Suppressor macrophage treated with lipopolysaccharide for 1 hour (primary cell): ENCODE measurements at places on chromosomes 3 and 15.

DNA sequence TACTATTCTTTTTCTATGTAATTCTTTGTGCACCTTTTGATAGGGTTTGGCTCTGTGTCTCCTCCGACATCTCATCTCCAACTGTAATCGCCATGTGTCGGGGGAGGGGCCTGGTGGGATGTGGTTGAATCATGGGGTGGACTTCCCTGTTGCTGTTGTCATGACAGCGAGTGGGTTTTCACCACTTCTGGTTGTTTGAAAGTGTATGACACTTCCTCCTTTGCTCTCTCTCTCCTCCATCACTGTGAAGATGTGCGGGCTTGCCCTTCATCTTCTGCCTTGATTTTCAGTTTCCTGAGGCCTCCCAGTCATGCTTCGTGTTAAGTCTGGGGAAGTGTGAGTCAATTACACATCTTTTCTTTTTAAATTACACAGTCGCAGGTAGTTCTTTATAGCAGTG, 225.8 kb upstream of the DPPA4 start:
- DNase-seq: peak; percentile 21

GRCh38 chr15:62291262-62291661, 126.2 kb upstream of the C2CD4B start:
- no peak for DNase-seq

- DNase-seq: no peak
These were observed 11.2 kb upstream of the ACTL6A start for GRCh38 chr3:179551349-179552105.

DNA sequence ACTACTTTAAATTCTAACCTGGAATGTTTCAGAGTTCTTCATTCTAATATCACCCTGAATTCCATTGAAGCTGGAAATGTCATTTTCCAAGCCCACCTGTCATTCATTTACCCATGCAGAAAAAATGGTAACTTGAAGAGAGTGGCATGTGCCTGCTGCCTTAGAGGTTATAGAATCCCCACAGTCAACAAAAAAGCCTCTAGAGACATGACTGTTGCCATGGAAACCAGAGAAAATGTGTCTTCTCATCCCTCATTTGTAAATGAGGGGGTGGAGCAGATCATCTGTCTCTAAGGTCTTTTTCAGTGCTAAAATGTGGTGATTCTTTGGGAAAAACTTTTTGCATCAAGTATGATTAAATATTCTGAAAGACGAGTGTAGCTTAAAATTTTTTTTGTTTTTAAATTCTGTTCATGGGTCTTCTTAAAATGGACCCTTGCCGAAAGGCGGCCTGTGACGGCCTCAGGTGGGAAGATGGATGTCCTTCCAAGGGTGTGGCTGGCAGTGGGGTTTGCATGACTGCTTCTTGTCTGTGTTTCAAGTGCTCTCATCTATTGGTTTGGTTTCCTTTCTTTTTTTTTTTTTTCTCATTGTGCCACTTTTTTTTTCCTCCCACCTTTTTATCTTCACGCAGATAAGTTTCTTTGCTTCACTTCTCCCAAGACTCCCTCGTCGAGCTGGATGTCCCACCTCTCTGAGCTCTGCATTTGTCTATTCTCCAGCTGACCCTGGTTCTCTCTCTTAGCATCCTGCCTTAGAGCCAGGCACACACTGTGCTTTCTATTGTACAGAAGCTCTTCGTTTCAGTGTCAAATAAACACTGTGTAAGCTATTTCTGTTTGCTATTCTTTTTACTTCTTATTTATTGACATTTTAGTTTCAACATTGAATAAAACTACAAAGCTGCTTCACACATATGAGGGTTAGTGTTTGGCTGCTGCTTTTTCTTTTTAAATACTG, 23.0 kb downstream of the TPM1 start:
- no peak for DNase-seq

DNA sequence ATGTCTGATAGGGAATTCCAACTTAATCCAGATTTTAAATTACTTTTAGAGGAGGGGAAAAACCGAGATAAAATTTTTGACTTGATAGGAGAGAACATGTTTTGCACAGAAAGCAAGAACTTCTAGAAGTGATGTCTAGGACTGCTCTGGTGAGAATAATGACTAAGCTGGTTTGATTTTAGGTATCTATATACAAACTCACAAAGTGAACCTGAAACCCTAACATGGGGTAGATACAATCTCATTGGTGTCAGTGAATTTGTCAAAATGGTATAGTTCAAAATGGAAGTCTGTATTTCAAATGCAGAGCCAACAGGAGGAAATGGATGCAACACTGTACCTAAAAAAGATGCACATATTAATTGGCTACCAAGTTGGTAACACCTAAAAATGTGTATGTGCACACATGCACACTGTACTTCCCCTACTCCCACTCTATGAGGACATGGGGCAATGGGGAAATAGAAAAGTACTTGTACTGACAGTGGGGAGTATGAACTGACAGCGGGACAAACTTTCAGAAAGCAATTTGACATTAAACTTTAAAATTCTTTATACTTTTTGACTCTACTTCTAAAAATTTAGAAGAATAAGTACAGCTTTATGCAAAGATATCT, 53.0 kb downstream of the NR1I2 start:
- DNase-seq: peak; percentile 64
